Natural killer cell (primary cell): ENCODE measurements at places on chromosomes 12 and 14.

DNA sequence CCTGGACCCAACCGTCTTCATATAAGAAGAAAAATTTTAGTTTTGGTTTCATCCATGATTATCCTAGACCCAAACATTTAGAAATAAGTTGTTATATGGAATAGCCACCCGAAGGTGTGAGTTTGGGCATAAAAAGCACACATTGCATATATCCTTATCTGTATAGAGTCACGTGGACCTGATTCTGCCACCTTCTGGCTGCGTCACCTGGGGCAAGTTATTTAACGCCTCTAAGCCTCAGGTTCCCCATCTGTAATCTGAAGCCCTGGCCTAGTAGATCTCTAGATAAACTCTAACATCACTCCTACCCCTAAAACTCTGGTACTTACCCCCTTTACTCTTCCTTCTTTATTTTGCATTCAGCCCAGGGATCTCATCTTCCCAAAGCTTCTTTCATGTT is 14.3 kb upstream of the KRT5 start:
- no peak for DNase-seq

- no peak for DNase-seq
Observed at GRCh38 chr12:55687746-55688145, 20.0 kb downstream of the ITGA7 start.

DNA sequence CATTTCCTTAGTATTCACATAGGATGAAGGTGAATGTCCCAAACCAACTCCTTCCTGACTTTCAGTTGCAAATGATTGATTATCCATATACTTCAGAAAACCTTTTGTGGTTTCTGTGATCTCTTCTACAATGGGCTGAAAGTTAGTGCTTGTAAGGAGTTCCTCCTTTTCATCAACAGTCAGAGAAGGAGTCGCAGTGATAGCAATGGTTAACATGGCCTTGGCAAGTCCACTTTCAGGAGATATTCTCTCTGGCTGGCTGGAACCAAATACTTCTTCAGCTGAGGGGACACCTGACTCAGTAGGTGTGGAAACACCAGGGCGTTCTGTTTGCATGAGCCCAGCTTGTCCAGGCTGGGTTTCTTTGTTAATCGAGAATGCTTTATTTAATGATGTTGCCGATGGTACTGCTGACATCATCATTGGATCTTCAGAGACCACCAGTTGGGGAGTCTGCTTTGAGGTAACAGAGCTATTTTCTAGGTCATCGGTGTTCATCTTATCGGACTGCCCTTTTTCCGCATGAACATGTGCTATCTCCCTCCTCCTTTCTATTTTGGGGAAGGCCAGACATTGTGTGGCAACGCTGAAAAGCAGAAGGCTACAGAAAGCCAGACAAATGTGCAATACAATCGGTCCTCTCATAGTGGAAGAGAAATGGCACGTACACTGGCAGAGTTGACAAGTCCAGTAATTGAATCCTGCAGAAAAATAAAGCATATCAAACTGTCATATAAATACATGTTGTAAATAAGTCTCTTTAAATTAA is 13.1 kb downstream of the ARMH4 start:
- DNase-seq, result no peak

GRCh38 chr12:26614011-26614616 is 218.9 kb downstream of the ITPR2 start:
- no peak for DNase-seq

- DNase-seq, result no peak
Observed at GRCh38 chr12:80381121-80381520, 62.9 kb upstream of the PTPRQ start.

DNA sequence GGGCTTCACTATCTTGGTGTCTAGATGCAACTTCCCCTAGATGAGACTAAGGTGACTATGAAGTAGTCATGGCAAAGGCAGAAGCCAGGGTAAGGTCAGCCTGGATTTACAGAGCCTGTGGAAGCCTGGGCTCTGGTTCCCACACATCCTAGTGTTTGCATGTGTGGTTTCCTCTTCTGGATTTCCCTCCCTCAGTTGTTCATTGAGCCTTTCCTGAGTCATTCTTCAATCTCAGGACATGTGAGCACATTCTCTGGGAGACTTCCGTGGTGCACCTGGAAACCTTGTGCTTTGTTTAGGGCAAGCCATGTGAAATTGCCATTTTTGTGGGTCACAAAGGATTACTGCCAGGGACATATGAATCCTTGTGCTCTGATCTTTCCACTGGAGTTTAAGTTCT is 236.6 kb downstream of the C12orf75 start:
- DNase-seq, result no peak

DNA sequence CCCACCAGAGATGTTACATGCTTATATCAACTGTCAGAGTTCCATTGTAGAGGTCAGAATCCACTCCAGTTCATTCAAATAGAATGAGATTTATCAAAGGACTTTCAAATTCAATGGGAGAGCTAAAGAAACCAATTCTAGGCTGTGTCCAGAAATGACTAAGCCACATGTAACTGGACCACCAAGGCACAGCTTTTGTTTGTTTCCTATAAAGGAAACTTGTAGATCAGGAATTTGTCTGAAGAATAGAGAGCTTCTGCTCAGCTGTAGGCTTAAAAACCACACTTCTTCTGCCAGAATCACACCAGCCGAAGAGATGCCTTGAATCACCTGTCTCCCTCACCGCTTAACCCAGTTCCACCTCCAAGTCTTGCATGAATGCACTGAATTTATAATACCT is 134.0 kb upstream of the NEDD1 start:
- DNase-seq, result no peak

- peak; percentile 23 for DNase-seq
Observed at GRCh38 chr14:61671082-61671481, 24.2 kb upstream of the HIF1A start.

DNA sequence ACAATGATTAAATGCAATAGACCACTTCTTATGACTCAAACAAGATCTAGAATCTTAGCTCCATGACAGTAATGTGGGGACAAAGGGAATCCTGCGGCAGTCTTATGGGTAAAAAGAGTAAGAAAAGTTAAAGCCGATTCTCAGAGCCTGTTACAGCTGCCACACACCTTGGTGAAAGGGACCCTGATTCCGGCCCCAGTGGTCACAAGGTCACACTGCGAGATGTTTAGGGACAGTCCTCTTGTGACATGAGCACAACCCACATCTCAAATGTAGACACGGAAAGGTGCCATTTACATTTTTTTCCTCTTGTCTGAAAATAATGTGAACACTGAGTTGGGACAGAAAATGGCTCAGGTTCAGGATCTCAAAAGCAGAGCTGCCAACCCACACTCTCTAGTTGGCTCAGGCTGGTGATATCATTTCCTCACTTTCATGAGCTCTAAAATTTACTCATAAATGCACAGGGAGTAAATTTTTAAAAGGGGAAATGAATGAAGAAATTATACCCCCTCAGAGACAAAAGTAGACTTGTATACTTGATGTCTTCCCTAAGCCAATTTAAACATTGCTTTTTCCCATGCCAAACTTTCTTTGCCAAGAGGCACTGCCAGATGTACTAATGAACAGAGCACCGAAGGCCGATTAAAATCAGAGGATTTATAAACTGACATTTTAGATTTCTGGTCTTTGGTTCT is 113.1 kb upstream of the OVCH1 start:
- no peak for DNase-seq

- no peak for DNase-seq
Observed at GRCh38 chr14:65006261-65006721, 19.6 kb downstream of the FNTB start.

DNA sequence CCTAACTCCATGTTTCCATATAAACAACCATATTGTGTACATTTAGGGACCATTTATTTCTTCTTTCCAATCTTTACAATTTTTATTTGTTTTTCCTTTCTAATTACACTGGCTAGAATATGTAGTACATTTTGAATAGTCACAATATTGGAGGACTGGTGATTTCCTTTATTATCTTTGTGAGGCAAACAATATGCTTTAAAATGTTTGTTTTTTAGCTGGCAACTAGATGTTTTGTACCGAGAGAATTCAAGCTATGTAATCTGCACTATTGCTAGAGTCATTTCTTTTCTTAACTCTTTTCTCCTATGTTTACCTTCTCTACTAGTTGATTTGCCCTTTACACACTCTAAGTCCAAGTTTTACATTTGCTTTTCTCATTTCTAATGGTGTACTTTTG is 13.3 kb upstream of the NTN4 start:
- no peak for DNase-seq

GRCh38 chr12:88893801-88894200 is 313.5 kb upstream of the KITLG start:
- DNase-seq, result no peak

GRCh38 chr12:95116341-95116740 is 42.9 kb upstream of the NR2C1 start:
- no peak for DNase-seq

GRCh38 chr12:116955382-116956021 is 44.8 kb downstream of the FBXW8 start:
- peak; percentile 66 for DNase-seq

DNA sequence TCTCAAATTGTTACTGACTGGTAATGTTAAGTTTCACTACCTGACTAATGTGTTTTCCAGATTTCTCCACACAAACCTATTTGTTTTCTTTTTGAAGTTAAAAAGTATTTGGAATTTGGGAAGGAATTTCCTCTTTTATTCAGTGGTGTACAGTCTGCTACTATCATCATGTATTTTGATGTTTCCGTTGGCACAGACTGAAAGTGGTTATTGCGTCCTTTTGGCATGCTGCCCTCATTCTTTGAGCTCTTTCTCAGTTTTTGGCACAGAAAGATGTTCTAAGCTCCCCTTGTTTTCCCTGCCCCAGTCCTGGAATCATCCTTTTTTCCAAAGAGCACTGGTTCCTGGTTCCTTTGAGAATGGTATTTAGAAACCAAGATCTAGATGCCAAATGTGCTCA is 31.4 kb upstream of the RTRAF start:
- no peak for DNase-seq

GRCh38 chr12:76124456-76124855 is 40.0 kb upstream of the NAP1L1 start:
- no peak for DNase-seq

- DNase-seq, result no peak
Observed at GRCh38 chr14:102571043-102571442, 21.4 kb upstream of the RCOR1 start.

- no peak for DNase-seq
Observed at GRCh38 chr12:101351682-101352081, 55.9 kb downstream of the ARL1 start.

- DNase-seq, result peak; percentile 60
Observed at GRCh38 chr14:89027097-89027740, 202.8 kb downstream of the TTC8 start.

- no peak for DNase-seq
Observed at GRCh38 chr14:21933681-21934080, 260.1 kb upstream of the OR4E1 start.

DNA sequence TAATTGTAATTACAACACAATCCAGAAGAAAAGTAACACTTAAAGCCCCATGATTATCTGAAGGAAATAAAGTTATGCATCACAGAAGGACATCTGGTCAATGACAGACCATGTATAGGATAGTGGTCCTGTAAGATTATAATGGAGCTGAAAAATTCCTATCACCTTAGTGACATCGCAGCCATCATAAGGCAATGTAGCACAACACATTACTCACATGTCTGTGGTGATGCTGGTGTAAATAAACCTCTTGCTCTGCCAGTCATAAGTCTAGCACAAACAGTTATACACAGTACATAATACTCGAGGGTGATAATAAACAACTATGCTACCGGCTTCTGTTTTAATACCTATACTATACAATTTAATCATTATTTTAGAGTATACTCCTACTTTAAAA is 11.2 kb downstream of the ATG2B start:
- DNase-seq, result no peak

DNA sequence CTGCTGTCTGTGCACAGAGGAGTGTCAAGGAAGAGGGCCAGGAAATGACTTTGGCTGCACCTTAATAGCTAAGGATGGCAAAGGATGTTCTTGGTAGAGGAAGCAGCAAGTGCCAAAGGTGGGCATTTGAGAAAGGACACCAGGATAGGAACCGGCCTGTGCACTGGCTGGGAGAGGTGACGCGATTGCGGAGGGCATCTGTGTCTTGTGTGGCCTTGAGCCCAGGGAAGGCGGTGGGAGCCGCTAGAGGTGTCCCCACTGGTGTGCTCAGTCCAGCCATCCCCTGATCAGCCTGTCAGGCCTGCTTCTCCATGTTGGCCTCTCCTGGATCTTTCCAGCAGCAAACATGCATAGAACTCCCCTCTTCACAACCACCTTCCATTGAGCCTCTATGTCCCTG is 30.2 kb downstream of the PAPLN start:
- no peak for DNase-seq

GRCh38 chr14:51006781-51007211 is 62.5 kb upstream of the PYGL start:
- no peak for DNase-seq

- DNase-seq, result no peak
Observed at GRCh38 chr14:101082436-101083384, 179.2 kb upstream of the RTL1 start.

GRCh38 chr12:130127532-130127911 is 34.7 kb upstream of the FZD10 start:
- DNase-seq, result no peak

DNA sequence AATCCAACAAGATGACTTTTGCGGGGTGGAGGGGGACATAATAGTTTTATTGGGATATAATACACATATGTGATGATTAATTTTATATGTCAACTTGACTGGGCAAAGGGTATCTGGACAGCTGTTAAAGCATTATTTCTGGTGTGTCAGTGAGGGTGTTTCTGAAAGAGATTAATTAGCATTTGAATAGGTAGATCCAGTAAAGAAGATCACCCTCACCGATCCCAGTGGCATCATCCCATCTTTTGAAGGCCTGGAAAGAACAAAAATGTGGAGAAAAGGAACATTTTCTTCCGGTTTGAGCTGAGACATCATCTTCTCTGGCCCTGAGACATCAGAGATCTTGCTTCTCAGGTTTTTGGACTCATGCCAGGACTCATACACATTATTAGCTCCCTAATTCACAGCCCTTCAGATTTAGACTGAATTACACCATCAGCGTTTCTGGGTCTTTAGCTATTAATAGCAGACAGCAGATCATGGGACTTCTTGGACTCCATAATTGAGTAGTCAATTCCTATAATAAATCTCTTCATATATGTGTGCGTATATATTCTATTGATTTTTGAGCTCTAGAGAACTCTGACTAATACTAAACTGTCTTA is 283.6 kb downstream of the PCNX1 start:
- DNase-seq, result no peak

DNA sequence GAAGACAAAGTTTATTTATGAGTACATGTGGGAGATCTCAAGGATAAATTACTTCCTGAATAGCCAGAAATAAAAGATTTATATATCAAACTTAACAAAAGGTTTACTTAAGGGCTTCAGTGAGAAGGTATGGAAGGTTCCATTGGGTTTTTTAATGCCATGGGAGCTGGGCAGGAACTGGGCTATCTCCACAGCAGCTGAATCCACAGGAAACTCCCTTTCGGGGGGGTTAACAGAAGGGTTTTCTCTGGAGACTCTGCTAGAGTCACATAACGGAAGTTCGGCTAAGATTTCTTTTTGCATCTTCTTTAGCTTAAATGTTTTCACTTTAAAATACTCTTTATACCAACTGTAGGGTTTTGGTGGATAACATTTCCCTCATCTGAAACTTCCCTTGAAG is 113.5 kb downstream of the UNC79 start:
- no peak for DNase-seq

GRCh38 chr14:102903889-102904512 is 18.5 kb upstream of the AMN start:
- DNase-seq, result no peak

- DNase-seq, result no peak
Observed at GRCh38 chr12:78651755-78652154, 212.8 kb upstream of the SYT1 start.

GRCh38 chr14:100027771-100028490 is 37.3 kb upstream of the EVL start:
- no peak for DNase-seq

- no peak for DNase-seq
Observed at GRCh38 chr12:6827437-6827911, 733 bp upstream of the P3H3 start.

GRCh38 chr12:130754234-130754901 is 38.3 kb upstream of the RIMBP2 start:
- DNase-seq, result peak; percentile 22
